Mucosa of gallbladder (tissue), 1 donor: ENCODE measurements at places on chromosomes 5 and 9. TPM values are rescaled to one million over a fixed set of nuclear protein-coding genes. Genes with fewer than 3 reads are reported as not detected.

Gene CCNO
- 14.4 TPM for total RNA-seq

Gene PTGS1
- total RNA-seq: 24.1 TPM

- no peak for DNase-seq
Observed at GRCh38 chr5:149779124-149779465, 49.0 kb downstream of the PPARGC1B start.

Gene SPINK6
- not detected for total RNA-seq

Gene CCDC192
- not detected for total RNA-seq

DNA sequence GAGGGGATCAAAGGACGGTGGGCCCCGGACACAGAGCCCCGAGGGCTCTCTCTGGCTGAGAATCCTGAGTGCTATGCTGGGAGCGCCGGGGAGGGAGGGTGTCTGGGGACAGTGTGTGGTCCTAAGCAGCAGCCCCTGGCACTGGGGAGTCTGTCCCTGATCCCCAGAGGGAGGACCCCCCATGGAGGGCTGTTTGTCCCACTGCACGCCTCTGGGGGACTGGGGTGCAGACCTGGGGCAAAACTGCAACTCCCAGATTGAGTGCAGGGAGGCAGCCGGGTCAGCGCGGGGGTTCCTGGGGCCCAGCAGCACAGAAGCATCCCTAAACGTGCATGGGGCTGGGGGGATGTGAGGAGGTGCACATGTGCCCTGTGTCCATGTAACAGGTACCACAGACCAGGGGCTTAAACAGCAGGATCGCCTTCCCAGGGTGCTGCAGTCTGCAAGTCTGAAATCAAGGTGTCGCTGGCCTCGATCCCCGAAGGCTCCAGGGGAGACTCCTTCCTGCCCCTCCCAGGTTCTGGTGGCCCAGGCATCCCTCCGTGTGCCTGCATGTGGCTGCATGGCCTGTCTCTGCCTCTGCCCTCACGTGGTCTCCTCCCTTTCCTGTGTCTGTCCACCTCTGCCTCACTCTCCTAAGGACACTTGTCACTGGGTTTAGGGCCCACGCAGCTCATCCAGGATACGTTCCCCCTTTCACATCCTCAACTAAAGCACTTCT lies 35.9 kb upstream of the IRX4 start:
- DNase-seq: no peak

Gene HEMGN
- 0.14 TPM for total RNA-seq

DNA sequence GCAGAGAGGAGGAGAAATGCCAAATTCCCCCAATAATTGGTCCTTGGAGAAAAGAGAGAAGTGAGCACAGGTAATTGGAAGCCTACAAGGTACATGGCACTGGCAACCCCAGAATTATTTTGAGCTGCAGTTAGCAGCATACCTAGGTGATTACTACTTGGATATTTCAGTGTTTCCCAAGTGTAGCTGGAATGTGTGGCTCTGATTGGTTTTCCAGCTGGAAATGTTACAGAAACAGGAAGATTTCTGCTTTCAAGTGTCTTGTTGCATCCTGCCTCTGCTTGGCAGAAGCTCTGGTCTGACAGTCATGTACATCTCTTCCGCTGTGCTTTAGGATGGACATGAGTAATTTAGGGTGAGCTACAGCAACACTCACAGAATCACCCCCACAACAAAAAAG lies 262.1 kb downstream of the ENC1 start:
- no peak for DNase-seq

Gene PCDHB2
- total RNA-seq: 3.6 TPM

Gene TAF1L
- 0.03 TPM for total RNA-seq

Gene WHRN
- 9.2 TPM for total RNA-seq

- no peak for DNase-seq
Observed at GRCh38 chr5:65506961-65507360, 25.2 kb upstream of the ADAMTS6 start.

Gene ACTBL2
- total RNA-seq: not detected

GRCh38 chr9:81390792-81391456 lies 298.4 kb downstream of the TLE1 start:
- peak; percentile 57 for DNase-seq

DNA sequence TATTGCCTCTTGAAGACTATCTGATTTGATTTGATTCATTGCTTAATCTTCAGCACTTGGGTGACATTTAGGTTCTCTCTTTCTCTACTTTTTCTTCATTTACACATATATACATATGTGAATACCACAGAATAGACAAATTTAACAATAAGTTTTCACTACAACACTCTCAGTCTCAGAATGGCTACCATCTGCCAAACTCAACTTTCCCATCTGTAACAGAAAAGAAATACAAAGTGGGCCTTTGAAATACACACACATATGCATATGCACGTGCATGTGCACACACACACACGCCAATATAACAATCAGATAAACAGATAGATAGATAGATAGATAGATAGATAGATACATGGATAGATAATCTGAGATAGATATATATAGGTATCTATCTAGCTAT lies 762.8 kb upstream of the NUDT12 start:
- no peak for DNase-seq

DNA sequence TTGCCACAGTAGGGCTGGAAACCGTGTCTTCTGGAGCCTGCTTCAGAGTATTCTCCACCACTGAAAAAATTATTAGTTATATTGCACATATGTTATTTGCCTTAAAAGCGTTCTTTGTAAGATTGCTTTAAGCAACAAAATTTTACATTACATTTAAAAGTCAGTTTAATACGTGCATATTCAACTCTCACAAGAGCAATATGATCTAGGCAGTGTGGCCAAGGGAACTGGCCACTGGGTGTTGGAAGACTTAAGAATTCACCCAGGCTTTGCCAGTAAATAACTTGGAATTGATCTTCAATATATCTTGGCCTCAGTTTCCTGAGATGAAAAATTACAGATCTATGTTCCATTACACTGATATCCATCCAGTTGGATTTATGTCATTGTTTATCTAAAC lies 694.4 kb downstream of the EFNA5 start:
- DNase-seq: no peak

DNA sequence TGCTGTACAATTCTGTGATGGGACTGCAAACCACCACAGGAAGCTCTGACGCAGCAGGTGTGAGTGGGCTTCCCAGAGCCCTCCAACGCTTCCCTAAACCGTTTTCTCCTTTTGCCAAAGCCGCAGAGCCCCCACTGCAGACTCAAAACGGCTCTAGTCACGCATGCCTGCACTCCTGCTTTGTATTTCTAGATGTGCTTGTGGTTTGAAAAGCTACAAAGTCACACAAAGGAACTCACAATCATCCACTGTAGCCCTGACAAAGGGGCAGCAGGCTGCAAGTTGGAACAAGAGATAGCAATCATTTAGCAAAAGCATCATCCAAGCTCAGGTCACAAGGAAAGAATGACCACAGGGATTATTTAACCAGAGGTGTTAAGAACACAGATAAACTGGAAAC lies 79.3 kb downstream of the PTPN3 start:
- no peak for DNase-seq

GRCh38 chr5:160655717-160656116 lies 196.3 kb downstream of the ATP10B start:
- DNase-seq: peak; percentile 83

- DNase-seq: no peak
Observed at GRCh38 chr9:36063804-36064447, 27.2 kb downstream of the RECK start.

DNA sequence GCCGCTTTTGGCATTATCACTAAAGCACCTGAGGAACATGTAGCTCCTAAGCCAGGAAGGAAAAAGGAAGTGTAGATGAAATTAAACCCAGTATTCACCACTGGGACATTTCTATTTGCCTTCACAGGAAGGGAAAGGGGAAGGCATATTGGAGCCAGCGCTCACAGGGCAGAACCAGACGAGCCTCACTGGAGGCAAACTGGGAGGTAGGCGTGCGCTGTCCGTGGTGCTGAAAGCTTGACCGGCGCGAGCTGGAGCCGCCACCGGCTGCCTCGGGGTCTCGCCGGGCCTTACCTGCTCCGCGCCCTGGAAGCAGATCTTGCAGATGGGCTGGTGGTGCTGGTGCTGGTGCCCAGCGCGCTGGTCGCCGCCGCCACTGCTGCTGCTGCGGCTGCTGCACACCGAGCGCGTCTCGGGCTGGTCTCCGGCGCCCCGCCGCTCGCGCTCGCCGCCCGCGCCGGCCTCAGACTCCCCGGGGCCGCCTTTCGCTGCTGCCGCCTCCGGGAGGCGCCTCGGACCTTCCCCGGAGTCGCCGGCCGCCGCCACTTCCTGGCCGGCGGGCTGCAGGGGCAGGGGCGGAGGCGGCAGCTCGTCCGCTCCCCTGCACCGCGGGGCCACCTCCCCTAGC lies 732 bp downstream of the MARCHF11 start:
- DNase-seq: peak; percentile 74

Gene CWC27
- 21.1 TPM for total RNA-seq
